ENCODE measurements at places on chromosomes 7 and 10.

DNA sequence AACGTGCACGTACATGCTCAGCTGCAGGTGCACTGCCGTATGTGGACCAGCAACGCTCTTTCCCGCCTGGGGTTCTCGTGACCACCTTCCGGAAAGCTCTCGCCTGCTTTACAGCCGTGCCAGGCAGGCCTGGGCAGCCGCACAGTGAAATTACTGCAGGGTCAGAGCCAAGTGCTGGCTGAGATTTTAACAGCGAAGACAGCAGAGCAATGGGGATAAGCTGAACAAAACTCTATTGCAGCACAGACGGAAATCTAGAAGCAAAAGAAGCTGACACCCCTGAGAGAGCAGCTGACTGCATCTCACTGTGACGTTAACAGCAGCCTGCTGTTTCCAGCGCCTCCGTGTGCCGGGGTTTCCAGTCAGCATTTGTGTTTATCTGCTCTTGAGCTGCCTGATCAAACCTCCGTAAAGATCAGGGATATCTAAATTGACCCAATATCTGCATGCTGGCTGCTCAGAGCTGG, 179.0 kb downstream of the DIP2C start:
- DNase-seq: no peak

DNA sequence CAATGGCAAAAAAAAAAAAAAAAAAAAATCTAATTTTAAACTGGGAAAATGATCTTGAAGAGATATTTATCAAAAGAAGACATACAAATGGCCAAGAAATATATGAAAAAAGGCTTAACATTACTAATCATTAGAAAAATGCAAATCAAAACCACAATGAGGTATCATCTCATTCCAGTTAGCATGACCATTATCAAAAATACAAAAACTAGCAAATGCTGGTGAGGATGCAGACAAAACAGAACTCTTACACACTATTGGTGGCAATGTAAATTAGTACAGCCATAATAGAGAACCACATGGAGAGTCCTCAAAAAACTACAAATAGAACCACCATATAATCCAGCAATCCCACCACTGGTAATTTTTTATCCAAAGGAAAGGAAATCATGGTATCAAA, 489.6 kb downstream of the TNS3 start:
- DNase-seq: no peak

DNA sequence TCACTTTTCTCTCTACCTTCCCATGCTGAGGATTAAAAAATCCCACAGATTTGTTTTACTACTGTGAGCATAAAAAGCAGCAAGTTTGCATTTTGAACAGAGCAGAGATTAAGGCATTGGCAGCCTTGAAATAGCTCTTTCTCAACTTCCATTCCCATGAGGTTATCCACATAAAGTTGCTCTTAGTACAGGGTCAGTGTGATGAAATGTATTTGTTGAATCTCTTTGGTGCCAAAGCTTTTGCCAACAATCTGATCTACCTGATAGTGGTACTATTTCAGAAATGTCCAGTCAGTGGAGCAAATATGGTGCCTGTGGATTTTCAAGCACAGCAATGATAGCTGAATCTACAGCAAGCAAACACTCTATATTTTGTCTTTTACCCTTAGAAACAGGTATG, 254.8 kb downstream of the INHBA start:
- no peak for DNase-seq

GRCh38 chr10:89535171-89536012, at the start of gene SLC16A12:
Gene SLC16A12 (minus strand): TSS chr10:89535594. CDS start chr10:89462578, 73,016 bp downstream.
- DNase-seq: no peak

DNA sequence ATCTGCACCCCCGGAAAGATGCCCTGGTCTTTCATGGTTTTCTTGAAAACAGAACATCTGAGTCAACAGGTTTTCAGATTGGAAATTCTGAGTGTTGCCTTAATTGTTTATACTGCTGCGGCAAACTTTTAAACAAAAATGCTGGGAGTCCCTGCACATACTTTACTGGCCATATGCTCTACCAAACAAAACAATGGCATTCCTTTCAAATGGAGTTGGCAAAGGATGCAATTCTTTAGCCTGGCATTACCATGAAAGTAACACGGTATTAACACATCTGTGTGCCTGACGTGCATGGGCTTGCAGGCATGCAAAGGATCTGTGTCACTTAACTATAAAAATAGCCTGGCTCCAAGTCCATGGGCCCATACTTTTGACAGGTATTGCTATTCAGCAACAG, 4.2 kb downstream of the INHBA start:
- DNase-seq: no peak
